ENCODE measurements at places on chromosomes 2 and 18.

DNA sequence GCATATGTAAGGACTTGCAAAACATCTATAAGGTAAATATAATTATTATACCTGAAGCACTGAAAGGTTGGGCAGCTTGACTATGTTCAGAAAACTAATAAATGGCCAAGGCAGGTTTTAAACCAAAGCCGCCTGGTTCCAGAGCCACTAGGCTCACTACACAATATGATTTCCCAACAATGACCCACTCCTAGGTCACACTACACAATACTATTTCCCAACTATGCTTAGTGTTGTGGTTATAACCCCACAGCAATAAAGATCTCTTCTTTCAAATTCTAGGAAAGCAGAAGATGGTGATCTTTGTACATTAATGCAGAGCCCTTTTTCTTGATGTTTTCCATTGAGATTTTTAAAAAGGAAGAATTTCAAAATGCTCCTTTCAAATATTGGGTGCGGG lies 180.4 kb downstream of the CYRIA start:
- no peak for DNase-seq

DNA sequence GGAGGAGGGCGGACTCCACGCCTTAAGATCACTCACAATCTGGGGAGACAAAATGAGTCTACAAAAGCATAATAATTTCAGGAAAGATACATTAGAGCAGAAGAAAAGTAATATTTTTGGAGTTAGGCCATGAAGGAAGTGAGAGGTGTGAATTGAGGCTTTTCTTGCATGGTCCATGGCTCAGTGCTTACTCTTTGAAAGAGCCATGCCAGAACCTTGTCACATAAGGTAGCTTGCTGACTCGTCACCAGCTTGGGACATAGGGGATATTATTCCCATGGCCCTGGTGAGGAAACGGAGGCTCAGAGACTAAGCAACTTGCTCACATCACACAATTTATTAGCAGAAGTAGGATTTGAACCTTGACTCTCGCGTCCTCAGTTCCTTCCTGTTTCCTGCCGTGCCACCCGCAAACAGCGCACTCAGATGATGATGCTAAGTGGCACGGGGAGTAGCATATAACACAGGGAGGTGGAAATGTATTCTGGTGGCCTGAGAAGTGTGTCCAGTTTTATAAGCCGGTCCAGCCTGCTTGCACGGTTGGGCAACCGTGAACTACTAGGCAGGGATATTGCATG lies 312.2 kb upstream of the EPAS1 start:
- DNase-seq: no peak

- DNase-seq: no peak
Observed at GRCh38 chr2:232038251-232038880, 76.9 kb downstream of the DIS3L2 start.

DNA sequence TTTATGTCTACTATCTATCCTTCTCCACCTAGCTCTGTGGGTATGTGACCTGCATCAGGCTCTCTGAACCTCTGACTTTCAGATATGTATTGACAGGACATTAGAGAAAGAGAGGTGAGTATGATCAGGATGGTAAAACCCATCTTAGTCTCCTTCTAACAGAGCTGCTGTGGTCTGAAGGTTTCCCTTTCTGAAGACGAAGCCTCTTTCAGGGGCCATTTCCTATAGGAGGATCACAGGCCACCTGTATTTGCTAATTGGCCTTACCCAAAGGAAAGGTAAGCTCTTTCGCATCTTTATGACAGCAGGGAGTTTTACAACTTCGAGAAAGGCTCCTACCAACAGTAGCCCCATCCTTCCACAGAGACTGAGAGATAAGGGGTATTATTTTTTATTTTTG lies 442.9 kb downstream of the KCNJ3 start:
- DNase-seq: no peak

DNA sequence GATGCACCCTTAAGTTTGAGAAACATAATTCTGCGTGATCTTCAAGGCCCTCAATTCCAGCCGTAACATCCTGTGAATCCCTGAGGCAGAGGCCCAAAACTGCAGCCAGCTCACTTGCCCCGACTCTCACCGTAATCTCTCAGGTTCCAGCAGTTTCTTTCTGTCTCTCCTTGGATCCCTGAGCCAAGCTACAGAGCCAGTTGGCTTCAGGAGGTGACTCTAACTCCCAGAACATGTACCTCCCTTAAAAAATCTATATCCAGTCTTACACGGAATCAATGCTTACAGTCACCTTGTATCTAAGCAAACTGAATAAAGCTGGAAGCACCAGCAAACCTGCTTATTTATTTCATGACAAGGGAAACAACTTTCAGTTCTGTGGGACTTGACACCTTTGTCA lies 300.4 kb downstream of the SETBP1 start:
- no peak for DNase-seq

GRCh38 chr2:107202962-107203591 lies 317.1 kb upstream of the ST6GAL2 start:
- DNase-seq: no peak

DNA sequence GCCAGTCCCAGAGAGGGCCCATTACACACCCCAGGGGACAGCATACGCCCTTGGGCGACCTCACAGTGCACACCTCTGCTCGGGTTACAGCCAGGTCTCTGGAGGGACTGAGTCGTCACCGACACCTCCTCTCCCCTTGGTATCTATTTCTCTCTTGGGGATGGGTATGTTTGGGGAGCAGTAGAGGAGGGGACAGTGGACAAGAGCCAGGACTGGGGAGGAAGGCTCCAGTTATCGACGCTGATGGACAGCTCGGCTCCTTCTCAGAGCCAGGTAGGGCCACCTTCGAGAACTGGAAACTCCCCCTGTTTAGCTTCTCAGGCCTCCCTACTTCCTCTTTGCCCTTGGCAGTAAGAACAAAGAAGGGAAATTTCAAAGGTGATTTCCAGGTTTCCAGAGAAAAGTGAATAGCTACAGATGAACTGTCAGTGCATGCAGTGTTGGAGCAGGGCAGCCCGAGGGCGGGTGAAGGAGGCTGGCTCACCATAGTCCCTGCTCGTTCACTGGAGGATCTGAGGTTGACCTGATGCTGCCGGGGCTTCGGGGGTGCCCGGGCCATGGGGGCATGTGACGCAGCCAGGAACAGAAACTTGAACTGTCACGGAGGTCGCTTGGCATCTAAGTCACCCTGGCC lies 4.4 kb upstream of the SEMA4C start:
- DNase-seq: no peak

DNA sequence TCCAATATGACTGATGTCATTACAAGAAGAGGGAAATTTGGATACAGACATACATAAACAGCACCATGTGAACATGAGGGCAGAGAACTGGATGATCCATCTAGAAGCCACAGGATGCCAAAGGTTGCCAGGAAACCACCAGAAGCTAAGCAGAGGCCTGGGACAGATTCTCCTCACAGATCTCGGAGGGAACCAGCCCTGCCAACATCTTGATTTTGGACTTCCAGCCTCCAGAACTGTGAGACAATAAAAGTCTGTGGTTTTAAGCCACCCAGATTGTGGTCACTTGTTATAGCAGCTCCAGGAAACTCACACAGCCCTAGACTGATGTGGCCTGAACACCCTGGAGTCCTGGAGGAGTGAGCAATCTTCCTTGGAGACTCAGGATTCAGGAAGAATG lies 351.6 kb downstream of the EIPR1 start:
- DNase-seq: no peak
